ENCODE measurements at places on chromosomes 2 and 18. TPM values are rescaled to one million over a fixed set of nuclear protein-coding genes. Genes with fewer than 3 reads are reported as not detected.

DNA sequence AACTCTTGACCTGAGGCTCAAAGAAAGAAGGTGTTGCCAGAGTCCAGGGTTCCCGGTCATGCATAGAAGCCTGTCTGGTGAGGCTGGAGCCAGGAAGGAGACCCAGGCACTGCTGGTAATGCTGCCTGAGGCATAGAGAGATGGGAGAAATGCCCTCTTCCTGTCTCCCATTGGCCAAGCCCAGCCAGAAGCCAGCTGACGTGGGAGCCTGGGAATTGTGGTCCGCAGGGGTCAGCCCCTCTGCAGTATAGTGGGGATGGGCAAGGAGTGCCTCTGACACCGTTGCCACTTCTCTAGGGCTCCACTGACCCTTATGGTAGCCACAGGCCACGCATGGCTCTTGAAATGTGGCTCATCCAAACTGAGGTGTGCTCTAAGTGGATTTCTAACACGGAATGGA is 95.7 kb downstream of the CTIF start:
- DNase-seq = no peak

GRCh38 chr2:9558948-9559381 is 3.3 kb upstream of the ADAM17 start:
- DNase-seq = no peak

Gene ST6GAL2
- 8.6 TPM for total RNA-seq

- DNase-seq = no peak
These were observed 162.8 kb downstream of the GCA start for GRCh38 chr2:162506706-162507105.

GRCh38 chr2:23456881-23457760 is 72.1 kb downstream of the KLHL29 start:
- DNase-seq = no peak

Gene BOD1L2
- not detected for total RNA-seq

GRCh38 chr2:70124983-70125480 is 37.8 kb downstream of the PCBP1 start:
- DNase-seq = peak; percentile 61

GRCh38 chr2:118340103-118340502 is 251.8 kb downstream of the INSIG2 start:
- no peak for DNase-seq

DNA sequence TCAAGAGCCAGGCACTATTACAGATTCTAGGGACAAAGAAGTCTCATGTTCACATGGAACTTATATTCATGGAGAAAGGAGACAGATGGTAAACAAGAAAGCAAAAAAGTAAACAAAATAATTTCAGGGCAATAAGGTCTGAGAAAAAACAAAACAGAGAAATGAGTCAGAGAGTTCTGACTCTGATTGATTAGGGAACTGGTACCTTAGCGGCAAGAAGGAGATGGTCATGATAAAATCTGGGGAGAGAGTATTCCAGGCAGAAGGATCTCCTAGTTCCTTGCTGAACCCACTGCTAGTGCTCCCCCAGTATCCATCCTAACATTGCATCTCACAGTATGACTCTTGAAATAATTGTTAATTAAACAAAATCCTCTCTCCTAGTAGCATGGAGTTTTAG is 161.8 kb upstream of the KLF7 start:
- DNase-seq = no peak

Gene EDAR
- total RNA-seq = 0.05 TPM

Data from WTC11 (cell line).